Pons (tissue), 1 donor: ENCODE measurements at places on chromosomes 11 and 22.

GRCh38 chr22:48393885-48394284 lies 1433.8 kb downstream of the BRD1 start:
- no peak for DNase-seq

DNA sequence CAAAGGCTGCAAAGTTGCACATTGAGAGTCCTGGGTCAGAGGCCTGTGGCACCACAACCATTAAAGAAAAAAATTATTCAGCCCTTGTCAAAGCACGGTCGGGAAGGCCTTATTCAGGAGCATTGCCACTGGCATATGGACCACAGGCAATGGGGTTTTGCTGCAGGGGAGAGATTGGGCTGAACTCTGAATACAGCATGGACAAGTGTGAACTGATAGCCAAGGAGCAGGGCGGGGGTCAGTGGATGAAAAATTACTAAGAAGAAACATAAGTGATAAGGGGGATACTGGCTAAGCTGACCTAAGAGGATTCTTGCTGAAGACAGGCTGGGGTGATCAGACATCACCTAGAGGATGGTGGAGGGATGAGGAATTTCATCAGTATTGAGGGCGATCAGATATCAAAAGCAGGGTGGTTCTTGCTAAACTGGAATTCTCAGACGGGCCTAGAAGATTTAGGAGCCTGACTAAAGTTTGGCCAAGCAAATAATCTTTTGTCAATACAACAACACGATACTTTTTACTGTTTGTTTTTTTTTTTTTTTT lies 3.3 kb upstream of the DGCR8 start:
- no peak for DNase-seq

DNA sequence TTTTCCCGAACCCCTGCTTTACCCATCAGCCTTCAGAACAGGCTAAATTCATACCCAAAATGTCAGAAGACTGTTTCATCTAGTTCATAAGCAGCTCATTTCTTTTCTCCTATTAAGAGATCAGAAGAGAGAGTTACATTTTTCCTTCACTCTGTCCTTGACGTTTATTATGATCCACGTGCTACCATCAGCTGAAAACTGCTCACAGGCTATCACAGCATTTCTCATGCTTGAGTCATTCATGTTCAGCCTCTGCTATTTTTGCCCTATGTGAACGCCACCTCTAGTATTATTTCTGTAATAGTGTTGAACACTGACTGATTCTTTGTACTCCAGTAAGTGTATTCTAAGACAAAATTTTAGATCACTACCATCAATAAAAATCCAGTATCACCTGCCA lies 51.9 kb downstream of the SLC1A2 start:
- no peak for DNase-seq

- peak; percentile 93 for DNase-seq
These were observed 392.1 kb downstream of the NTM start for GRCh38 chr11:131762346-131763110.

DNA sequence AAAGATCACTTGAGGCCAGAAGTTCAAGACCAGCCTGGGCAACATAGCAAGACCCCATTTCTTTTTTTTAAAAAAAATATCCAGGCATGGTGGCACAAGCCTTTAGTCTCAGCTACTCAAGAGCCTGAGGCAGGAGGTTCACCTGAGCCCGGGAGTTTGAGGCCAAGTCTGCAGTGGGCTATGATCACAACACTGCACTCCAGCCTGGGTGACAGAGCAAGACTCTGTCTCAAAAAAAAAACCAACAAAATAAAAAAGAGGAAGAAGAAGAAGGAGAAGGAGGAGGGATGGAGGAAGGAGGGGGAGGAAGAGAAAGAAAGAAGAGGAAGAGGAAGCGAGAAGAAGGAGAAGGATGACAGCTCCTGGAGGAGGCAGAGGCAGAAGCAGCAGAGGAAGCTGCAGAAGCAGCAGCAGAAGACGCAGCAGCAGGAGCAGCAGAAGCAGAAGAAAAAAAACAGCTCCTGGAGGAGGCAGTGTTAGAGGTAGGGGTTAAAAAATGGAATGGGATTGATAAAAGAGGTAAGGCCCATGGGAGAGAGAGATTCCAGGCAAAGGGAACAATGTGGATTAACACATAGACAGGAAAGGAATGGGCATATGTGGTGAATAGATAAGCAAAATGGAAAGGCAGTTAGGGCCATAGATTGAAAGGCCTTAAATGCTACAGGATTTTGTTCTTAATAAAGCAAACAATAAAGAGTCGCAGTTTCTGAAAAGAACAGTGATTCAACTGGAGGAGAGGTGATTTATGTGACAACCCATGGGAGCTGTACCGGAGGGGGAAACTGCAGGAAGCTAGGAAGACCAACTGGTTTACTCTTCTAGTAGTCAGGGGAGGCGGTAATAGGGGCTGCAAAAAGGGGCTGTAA lies 10.9 kb downstream of the PRCP start:
- DNase-seq = no peak

DNA sequence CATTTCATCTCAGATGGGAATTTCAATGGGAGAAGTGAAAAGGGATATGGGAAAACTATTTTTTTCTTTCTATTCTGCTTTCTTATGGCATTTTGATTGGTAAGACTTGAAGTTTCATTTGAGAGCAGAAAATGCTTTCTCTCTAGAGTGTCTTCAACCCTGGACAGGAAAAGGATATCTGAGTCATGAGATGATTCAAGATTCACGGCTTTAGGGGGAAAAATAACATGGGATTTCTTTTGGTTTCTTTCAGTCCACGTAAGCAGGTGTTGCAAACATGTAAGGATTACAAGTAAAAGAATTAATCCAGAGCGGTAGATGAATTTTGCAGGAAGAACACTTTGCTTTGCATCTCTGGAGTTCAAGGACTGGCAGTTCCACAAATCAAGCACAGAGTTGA lies 1001.0 kb upstream of the TENM4 start:
- no peak for DNase-seq

DNA sequence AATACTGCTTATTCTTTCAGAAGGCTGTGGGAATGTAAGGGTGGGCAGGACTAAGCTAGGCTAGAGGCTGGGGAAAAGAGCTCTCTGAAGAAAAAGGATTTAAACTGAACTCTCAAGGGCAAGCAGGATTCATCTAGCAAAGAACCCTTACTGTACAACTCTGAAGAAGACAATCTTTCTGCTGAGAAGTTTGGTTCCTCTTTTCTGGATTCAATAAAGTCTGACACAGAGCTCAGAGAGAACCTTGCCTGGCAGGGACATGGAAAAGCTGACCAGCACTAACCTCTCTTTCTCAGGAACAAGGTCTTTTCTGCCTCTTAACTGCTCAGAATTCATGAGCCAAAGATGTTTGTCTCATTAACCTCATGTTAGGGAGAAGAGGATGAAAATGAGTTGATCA lies 388.4 kb upstream of the DDI1 start:
- DNase-seq = no peak

- DNase-seq = no peak
These were observed 1411.9 kb upstream of the RAG2 start for GRCh38 chr11:38009932-38010331.

DNA sequence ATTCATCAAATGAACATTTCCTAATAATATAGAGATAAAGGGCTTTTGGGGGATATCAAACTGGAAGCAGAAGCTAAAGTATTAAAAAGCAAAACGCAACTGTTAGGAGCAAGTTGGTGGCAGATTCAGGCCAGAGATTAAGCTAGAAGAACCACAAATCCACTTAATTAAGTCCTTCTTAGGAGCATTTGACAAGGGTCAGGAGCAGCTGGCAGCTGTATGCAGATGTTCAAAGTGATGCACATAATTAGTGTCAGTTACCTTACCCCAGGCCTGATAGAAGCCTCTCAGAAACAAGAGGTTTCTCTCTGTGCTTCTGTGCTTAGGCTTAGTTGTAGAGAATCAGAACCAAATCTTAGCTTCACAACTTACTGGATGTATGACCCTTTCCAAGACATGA lies 546.5 kb upstream of the ANO5 start:
- DNase-seq = no peak

- DNase-seq = peak; percentile 10
These were observed 125.1 kb downstream of the BCR start for GRCh38 chr22:23305321-23305910.

DNA sequence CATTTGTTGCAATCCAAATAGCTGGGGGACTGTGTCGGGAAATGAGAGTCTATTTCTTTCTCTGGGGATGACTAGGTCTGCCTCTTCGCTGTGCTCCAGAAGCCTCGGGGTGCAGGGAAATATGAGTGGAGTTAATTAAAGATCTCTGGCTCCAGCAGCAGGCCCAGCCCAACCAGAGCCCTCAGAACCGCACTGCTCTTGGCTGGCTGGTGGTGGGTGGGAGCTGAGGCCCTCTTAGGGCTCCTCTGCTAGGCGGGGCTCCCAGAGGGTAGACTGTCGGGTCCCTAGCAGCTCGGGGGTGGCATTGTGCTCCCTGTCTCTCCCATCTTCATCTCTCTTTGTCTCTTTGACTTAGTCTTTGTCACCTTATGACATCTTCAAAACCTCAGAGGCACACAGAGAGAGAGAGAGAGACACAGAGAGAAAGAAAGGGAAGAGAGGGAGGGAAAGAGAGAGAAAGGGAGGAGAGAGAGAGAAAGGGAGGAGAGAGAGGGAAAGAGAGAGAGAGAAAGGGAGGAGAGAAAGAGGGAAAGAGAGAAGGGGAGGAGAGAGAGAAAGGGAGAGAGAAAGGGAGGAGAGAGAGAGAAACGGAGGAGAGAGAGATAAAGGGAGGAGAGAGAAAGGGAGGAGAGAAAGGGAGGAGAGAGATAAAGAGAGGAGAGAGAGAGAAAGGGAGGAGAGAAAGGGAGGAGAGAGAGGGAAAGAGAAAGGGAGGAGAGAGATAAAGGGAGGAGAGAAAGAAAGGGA lies 20.2 kb downstream of the MPPED1 start:
- DNase-seq = no peak

- DNase-seq = no peak
These were observed 99.9 kb upstream of the TBCEL start for GRCh38 chr11:120923866-120924508.
